ENCODE measurements at places on chromosomes 1 and 21.

DNA sequence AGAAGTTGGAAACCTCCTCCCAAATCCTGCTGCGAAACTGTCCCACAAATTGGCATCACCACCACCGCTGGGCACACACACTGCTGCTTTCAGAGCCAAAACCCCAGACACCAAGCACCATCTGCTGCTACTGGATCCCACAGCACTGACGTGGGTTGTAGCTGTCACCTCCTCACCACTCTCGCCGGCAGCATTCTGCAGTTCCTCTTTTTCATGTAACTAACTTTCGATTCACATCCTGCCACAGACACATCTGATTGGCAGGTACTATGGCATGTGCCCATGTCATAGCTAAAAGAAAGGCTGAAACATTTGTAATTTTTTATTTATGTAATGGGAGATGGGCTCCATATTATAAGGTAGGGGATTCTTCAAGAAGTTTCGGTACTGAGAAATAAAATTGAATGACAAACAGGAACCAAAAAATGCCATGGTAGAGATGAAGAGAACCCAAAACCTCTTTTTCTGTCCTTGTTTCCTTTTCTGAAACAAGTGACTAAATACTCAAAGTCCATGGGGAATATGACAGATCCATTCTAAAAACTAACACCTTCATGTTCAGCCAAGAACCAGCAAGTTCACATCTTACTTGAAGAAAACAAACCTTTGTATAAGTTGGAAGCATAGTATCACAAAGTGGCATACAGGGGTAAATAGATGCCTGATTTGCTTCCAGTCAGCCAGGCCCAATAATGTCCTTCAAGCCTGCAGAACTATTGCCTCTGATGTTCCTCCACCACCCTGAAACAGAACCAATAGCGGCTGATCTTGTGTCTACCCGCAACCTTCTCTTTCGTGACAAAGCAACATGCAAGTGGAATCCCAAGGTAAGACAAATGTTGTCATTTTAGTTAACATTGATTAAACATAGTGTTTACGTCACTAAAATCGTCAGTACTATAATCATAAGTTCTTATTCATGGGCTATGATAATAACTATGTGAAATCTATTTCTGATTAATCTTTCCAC is 26.6 kb upstream of the RGS13 start:
- no peak for DNase-seq

- DNase-seq: no peak
Measured at GRCh38 chr1:66351478-66351877, 182.5 kb upstream of the SGIP1 start.

DNA sequence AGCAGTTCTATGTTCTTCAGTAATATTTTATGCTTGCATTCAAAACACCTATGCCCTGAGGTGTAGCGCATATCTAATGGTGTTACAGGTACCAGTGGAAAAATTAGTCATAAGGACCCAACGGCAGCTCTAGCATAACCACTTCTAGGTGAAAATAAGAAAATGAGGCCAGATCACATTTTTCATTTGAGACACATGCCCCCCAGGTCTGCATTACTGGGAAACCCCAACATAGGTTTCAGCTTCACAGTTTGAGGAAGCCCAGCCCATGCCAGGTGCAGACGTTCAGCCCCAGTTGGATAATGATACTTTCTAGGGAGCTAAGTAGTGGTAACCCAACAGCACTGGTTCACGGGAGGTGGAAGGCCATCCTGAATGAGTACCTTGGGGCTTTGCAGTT is 129.8 kb downstream of the CNIH3 start:
- DNase-seq: no peak

- no peak for DNase-seq
Measured at GRCh38 chr1:63968663-63969440, 195.0 kb downstream of the ROR1 start.

- DNase-seq: no peak
Measured at GRCh38 chr1:39151267-39151666, 53.2 kb upstream of the MACF1 start.

DNA sequence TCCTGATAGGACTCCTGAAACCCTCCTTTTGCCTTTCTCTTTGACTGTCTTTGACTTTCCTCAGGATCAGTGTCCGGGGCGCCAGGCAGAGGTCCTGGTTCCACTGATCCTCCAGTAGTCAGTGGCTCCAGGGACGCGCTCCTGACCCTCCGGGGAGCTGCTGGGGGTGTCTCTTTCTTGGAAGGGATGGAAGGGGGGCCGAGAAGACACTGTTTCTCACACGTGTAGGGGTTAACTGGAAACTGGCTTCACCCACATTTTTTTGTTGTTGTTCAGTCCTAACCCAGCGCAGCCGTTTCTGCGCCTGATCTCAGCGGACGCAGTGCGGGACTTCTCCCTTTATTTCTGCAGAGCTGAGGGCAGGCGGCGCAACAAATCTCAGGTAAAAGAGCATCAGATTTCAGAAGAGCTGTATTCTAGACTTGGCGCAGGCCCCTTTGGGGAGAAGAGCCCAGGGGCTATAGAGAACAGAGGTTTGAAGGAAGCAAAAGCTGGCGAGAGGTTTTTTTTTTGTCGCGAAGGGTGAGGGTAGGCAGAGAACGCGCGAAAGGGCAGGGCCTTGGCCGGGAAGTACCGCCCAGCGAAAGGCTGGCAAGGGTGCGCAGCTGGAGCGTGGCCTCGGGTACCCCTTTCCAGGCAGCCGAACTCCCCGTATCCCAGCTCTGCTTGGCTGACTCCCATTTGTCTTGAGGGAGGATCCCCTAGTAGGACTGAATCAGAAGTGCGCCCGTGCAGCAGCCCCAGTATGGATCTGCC is 4.3 kb upstream of the LHX9 start:
- DNase-seq: no peak

DNA sequence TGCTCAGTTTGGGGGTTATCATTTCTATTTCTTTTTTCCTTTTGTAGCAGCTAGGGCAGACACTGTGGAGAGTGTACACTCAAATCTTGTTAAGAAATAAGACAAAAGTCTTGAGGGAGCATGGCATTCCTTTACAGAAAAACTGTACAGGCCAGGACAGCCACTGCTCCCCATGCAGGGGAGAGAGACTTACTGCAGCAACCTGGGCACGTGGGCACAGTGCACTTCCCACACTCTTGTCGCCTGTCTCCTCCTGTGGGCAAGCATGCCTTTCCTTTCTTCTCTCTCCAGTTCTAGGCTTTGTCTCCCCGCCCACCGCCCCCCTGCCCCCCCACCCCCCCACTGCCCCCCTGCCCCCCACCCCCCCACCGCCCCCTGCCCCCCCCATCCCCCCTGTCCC is 51.9 kb downstream of the PHC2 start:
- DNase-seq: no peak

DNA sequence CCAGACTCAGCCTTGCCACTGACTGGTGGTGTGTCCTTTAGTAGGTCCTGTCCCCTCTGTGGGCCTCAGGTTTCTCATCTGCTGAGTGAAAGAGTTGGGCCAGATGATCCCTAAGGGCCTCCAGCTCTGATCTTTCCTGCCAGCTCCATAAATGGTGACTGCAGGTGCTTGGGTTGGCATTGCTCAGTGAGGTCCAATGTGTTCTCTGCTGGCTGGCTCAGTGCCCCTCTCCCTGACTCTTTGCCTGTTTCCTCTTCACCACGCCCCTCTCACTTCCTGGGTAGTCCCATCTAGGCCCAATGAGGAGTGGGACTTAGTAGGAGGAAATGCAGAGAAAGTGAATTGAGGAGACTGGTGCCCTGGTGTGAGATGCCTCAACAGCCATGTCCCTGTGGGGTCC is 36.6 kb downstream of the UBE2T start:
- DNase-seq: no peak

DNA sequence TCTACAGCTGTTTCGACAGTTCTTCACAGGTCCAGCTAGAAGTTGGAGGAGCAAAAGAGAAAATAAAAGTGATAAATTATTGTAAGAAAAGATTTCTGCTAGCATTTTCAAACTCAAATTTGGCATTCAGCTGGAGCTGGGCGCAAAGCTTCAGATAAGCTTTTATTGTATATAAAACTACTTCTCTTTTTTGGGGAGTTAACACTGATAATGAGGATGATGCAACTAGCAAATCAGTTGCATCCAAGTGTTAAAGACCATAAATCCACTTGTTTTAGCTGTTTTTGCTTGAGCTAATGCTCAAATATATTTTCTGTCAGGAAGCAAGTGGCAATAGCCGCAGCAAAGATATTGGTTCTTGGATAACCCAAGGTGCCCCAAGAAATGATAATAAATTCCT is 127.1 kb upstream of the PKN2 start:
- no peak for DNase-seq

GRCh38 chr1:184025242-184025675 is 12.3 kb downstream of the COLGALT2 start:
- DNase-seq: peak; percentile 76

GRCh38 chr1:94247138-94248094 is 10.0 kb upstream of the ARHGAP29 start:
- no peak for DNase-seq

DNA sequence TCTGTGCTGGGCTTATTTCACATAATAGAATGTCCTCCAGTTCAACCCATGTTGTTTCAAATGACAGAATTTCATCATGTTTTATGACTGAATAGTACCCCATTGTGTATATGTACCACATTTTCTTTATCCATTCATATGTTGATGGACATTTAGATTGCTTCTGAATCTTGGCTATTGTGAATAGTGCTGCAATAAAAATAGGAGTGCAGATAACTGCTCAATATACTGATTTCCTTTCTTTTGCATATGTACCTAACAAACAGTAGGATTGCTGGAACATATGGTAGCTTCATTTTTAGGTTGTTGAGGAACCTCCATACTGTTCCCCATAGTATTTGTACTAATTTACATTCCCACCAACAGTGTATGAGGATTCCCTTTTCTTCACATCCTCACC is 491.1 kb downstream of the BRINP3 start:
- DNase-seq: no peak

GRCh38 chr1:117447661-117448060 is 80.4 kb downstream of the MAN1A2 start:
- DNase-seq: no peak

DNA sequence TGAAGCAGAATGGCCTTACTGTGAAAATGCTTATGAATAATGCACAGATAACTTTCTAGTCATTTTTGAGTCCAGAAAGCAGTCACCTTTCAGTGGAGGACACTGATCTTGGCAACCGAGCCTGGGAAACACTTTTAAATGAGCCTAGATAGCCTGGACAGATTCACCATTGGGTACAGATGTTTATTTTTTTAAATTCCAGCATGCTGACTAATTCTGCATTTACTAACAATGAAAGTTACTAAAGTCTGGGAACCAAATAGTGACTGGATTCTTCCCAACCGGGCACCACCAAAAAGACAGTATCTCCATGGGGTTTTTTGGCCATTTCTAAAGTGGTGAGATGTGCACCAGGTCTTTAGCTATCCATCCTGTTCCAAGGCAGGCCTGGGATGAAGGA is 3.3 kb upstream of the FMOD start:
- no peak for DNase-seq

- no peak for DNase-seq
Measured at GRCh38 chr1:26336477-26337205, 17.3 kb downstream of the CRYBG2 start.

- DNase-seq: no peak
Measured at GRCh38 chr21:45124596-45124995, 50.2 kb downstream of the ADARB1 start.

GRCh38 chr1:148161053-148161901 is 9.2 kb upstream of the NBPF11 start:
- DNase-seq: no peak

DNA sequence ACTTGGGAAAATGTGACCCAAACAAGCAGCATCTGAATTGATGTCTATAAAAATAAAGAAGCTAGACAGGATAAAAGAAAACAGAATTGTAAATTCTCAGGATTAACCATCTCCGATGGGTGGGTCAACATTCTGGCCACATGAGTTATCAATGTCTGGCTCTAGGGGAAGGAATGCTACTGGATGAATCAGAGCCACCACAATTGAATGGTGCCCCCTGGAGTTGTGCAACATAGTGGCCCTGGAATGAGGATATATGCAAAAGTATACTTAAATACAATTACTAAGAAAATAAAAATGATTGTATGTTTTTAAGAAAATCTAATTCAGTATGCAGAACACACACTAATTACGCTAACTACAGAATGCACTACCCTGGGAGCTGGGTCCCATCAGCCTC is 185.6 kb downstream of the TGFBR3 start:
- DNase-seq: no peak

- DNase-seq: peak; percentile 82
Measured at GRCh38 chr1:12464045-12464461, 154.0 kb downstream of the DHRS3 start.

- DNase-seq: no peak
Measured at GRCh38 chr1:234512451-234512861, 33.5 kb upstream of the TARBP1 start.

DNA sequence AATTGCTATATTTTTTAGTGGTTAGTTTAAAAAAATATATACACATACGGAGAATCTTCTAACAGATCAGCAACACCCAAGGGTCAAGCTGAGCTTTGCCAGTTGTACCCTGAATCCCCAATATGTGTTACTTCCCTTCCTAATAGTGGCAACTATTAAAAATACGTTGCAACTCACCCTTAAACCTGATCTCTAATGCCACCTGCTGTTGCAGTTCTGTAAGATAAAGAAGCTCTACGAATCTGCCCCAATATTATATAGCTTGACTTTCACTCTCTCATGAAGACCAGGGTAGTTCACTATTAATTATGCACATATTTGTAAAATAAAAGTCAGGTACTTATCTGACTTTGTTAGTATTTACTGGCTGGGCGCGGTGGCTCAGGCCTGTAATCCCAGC is 58.4 kb downstream of the ASH1L start:
- peak; percentile 13 for DNase-seq

GRCh38 chr1:31793086-31793485 is 22.7 kb downstream of the SPOCD1 start:
- no peak for DNase-seq

Measured in forelimb muscle (tissue), 1 donor.